ENCODE measurements at places on chromosomes 3 and 15.

GRCh38 chr3:27656790-27657189 is 65.3 kb downstream of the EOMES start:
- no peak for DNase-seq

DNA sequence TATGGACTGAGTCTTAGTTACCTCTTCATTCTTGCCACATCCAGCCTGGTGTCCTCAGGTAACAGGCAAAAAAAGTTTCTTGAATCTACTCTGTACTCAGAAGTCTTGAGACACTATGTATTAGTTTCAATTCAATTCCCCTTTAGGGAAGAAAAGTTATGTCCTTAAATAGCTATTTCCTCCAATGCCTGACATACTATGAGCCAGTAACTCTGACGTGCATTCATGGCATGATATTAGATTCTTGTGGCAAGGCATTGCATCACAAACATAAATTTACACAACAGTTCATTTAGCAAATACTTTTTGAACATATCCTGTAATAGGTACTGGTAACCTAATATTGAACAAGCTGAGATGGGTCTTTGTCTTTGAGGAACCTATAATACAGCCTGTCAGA is 109.3 kb upstream of the FOXB1 start:
- no peak for DNase-seq

DNA sequence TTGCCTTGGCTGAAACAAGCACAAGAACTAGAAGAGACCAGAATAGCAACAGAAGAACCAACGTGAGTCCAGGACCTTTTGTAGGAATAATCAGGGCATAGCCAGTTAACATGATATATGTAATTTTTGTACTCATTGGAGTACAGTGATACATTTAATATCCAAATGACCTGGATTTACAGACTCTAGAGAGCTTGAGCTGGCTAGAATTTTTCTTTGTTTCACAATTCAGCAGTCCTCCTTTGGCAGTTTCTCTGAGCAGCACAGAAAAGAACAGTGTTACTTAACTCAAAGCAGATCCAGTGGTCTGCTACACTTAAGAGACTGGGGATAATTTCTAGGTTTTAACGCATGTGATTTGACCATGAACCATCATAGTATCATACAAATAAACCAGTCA is 245.7 kb downstream of the ADAMTSL3 start:
- no peak for DNase-seq

- DNase-seq, result no peak
These were observed 200.6 kb downstream of the EDEM1 start for GRCh38 chr3:5388091-5388490.

DNA sequence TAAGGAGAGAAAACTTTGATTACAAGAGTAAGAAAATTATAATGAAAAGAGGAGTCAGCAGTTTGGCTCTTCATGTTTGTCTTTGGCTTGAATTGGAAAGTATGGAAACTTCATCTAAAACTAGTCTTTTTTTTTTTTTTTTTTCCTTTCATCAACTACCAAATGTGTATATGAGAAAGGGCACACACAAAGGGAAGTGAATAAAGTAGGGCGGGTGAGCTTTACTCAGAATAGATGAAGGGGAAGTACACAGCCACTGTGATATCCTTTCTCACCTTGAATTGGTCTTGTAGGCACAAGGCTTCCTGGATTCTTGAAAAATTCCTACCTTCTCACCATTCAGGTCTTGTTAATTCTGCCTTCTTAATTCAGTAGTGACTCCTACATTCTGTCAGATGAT is 652.3 kb upstream of the KCNMB2 start:
- no peak for DNase-seq

DNA sequence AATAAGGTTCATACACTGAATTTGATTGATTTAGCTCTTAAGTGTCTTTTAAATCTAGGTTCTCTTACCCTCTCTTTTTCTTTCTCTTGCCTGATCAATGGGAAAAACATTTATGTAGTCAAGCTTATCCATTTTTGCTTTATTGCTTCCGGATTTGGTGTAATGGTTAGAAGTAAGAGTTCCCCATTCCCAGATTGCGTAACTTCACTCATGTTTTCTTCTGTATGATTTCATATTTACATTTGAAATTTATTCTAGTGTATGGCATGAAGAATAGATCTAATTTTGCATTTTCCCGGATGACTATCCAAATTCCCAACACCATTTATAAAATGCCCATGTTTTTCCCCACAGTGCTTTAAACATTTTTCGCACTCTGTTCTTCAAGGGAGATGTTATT is 27.9 kb upstream of the SV2B start:
- no peak for DNase-seq

DNA sequence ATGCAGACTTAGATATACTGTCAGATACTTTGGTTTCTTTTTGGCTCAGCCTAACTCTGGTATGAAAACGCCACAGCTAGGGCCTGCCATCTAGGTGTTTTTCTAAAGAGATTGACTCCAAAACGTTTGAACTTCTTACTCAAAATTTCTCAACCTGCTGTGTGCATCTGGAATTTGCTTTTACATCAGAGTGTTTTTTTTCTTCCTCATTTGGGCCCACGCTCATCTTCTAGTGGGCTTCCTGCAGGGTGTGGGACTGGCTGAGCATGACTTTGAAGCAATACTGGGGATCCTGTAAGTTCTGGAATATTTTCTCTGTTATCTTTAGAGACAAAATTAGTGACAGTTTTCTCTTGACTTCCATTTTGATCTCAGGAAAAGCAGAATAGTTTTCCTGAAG is 117.8 kb downstream of the NR1D2 start:
- no peak for DNase-seq

- DNase-seq, result no peak
These were observed 56.3 kb downstream of the IGSF11 start for GRCh38 chr3:118978393-118978758.

- peak; percentile 57 for DNase-seq
These were observed 76.7 kb upstream of the VGLL4 start for GRCh38 chr3:11720304-11720898.

GRCh38 chr15:41799488-41799805 is 25.2 kb downstream of the MAPKBP1 start:
- no peak for DNase-seq

DNA sequence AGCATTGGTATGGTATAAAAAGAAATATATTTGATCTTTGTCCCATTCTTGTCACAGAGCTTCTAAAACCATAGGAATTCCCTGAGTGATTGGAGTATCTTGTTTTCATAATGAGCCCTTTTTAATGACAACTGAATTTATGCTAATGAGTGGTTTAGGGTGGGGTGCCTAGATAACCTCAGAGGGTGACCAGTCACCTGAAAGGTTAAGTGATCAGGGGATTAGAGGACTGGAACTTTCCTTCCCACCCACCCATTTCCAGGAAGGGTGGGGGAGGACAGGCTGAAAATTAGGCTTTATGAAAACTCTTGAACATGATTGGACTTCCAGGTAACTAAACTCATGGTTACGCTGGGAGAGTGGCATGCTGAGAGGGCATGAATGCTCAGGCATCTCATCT is 8.5 kb downstream of the MFN1 start:
- DNase-seq, result no peak

- DNase-seq, result no peak
These were observed 24.5 kb downstream of the LEO1 start for GRCh38 chr15:51947124-51947523.

DNA sequence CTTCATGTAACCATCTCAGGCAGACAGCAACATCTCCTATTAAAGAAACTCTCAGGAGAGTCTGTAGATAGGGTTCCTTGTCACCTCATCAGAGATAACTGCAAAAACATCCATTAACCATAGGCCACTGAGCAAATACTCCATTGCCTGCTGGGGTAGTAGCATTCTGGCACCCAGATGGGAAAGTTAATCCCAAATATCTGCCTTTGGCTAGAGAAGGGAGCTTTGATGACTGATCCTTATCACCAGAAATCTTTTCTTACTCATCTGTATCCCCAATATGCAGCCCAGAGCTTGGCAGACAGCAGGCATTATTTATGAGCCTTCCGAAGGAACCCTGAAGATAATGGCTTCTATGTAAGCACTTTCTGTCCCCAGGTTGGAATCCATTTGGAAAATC is 173.1 kb downstream of the MFSD1 start:
- DNase-seq, result no peak

DNA sequence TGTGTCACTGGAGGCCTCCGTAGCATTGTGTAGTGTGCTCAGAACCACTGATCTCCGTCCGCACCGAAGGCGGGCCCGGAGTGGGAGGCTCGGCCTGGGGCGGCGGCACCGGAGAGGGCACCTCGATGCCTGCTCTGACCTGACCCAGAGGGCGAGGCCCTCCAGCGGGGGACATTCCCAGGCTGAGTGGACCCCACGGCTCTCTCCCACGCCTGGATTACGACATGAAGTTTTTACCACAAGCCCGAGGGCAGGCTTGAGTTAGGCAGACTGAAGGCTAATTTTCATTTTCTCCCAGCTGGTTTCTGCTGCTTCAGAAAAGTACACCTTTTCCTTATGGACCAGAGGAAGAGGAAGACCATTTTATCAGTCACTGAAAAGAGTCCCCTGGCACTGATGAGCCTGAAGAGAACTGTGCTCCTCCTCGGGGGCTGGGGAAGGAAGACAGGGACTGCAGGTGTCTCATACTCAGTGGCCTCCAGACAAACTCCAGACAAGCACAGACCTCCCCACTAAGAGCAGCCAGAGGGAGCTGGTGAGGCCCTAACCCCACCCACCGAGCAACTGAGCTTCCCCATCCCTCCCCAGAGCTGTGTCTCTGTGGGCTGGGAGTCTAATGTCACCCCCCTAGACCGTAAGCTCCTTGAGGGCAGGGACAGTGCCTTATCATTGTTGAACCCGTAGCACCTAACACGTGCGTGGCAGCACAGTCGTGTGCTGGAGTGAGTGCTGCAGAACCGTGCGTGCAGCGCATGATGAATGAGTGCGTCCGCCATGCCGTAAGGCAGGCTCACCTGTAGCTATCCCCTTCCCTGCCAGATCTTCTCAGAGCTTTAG is 74.5 kb upstream of the BLM start:
- no peak for DNase-seq
